ENCODE measurements at places on chromosomes 3 and 15. TPM values are rescaled to one million over a fixed set of nuclear protein-coding genes. Genes with fewer than 3 reads are reported as not detected.

GRIP2 gene
- total RNA-seq = 0.20 TPM

NKTR gene
- total RNA-seq = 238 TPM

ITIH1 gene
- total RNA-seq = 0.85 TPM

ZIC4 gene
- not detected for total RNA-seq

IMPG2 gene
- total RNA-seq = 0.88 TPM
